ENCODE measurements at places on chromosomes 12 and 14.

- no peaks in the 10 kb centered on the region for H3K4me1 ChIP-seq
- no peaks in the 10 kb centered on the region for H3K36me3 ChIP-seq
- no peak overlapping the region for H3K27ac ChIP-seq
These were observed 34.0 kb downstream of the PLEKHD1 start for GRCh38 chr14:69518289-69519101.

DNA sequence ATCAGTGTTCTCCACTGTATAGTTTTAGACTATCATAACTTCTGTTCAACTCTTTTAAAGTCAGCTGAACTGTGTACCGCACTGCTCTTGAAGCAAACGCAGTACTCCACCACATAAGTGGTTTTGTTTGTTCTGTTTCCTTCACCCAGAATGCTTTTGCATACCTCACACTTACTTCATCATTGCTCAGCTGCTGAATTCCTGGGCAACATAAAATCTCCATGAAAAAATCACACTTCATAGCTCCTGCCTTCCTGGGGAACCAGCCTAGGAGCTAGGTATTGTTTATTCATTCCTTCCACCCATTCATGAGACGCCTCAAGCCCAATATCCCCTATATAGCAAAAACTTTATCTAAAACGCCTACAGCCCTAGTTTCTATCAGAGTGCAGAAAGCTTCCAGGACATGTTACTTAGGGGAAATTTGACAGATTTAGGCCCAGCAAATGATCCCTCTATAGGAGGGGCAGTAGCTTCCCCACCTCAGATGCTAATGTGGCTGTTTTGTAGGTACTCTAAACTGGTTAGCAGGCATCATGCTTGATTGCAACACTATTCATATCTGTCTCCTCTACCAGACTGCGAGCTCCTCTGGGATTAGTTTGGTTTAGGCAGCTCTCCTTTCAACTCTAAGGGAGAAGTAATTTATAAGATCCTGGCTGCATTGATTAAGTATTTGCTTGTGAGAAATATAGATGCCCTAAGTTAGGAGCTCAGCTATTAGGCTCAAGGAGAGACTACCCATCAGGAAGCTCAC, 44.5 kb downstream of the LRRC9 start:
- H3K27ac ChIP-seq = no peak overlapping the region
- no peak overlapping the region for H3K4me3 ChIP-seq
- no peaks in the 10 kb centered on the region for H3K36me3 ChIP-seq

DNA sequence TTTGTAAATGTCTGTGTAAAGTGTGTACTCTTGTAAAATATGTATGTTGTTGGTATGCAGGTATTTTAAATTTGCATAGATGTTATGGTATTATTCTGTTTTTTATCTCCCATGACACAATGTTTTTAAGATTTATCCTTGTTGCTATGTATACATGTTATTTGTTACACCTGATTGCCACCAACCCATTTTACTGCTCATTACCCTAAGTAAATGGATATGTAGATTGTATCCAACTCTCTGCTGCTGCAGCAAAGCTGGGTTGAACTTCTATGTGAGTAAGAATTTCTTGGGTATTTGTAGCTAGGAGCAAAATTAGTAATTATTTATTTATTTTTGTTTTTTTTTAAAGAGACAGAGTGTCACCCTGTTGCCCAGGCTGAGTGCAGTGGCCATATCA, 6.2 kb downstream of the APAF1 start:
- no peak overlapping the region for H3K27ac ChIP-seq
- no peak for DNase-seq
- H3K36me3 ChIP-seq = peaks cover 17% of the 10 kb centered on the region
- H3K27me3 ChIP-seq = no peaks in the 10 kb centered on the region
- peaks cover 18% of the 10 kb centered on the region for H3K4me1 ChIP-seq

DNA sequence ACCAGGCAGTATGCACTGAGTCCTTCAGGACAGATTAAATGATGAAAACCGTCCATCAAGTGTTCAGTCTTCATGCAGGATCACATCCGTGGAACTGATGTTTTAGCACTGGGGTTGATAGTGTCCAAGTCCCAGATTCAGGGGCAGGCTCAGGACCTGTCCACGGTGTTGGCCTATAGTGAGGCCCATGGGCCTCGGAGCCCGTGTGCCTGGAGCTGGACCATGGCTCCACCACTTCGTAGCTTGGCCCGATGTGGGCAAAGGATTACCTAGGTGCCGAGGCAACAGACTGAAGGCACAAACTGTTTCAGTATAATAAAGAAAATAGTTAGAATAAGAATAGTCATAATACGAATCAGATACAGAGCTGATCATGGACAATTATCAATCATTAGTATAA, 41.8 kb downstream of the DDX51 start:
- H3K36me3 ChIP-seq = peaks cover 16% of the 10 kb centered on the region
- no peak overlapping the region for H3K4me3 ChIP-seq
- H3K4me1 ChIP-seq = peaks cover 6% of the 10 kb centered on the region
- no peak overlapping the region for H3K27ac ChIP-seq
- H3K27me3 ChIP-seq = no peaks in the 10 kb centered on the region

DNA sequence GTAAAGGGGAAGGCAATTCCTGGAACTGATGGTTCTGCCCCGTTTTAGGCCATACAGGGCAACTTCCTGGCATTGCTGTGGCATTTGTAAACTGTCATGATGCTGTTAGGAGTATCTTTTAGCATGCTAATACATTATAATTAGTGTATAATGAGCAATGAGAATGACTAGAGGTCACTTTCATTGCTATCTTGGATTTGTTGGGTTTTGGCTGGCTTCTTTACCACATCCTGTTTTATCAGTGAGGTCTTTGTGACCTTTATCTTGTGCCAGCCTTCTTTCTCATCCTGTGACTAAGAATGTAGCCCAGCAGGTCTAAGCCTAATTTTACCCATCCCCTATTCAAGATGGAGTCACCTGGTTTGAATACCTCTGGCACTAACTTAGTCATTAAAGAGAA, 51.2 kb downstream of the TESPA1 start:
- H3K4me3 ChIP-seq = no peak overlapping the region
- H3K27me3 ChIP-seq = no peaks in the 10 kb centered on the region
- no peak overlapping the region for H3K27ac ChIP-seq

All from osteocyte (in vitro differentiated cells).